ENCODE measurements at places on chromosomes 1 and 21. TPM values are rescaled to one million over a fixed set of nuclear protein-coding genes. Genes with fewer than 3 reads are reported as not detected.

GRCh38 chr1:232732344-232732910 is 72.8 kb upstream of the MAP10 start:
- no peak for DNase-seq
- H3K36me3 ChIP-seq = no peaks in the 10 kb centered on the region
- no peaks in the 10 kb centered on the region for H3K27me3 ChIP-seq
- H3K4me1 ChIP-seq = no peaks in the 10 kb centered on the region
- H3K4me3 ChIP-seq = no peak overlapping the region

- H3K4me3 ChIP-seq = no peak overlapping the region
- H3K36me3 ChIP-seq = no peaks in the 10 kb centered on the region
- no peak for DNase-seq
- H3K27me3 ChIP-seq = no peaks in the 10 kb centered on the region
- no peak overlapping the region for H3K27ac ChIP-seq
- H3K4me1 ChIP-seq = no peaks in the 10 kb centered on the region
Measured at GRCh38 chr1:241045659-241046058, 311.3 kb downstream of the RGS7 start.

DNA sequence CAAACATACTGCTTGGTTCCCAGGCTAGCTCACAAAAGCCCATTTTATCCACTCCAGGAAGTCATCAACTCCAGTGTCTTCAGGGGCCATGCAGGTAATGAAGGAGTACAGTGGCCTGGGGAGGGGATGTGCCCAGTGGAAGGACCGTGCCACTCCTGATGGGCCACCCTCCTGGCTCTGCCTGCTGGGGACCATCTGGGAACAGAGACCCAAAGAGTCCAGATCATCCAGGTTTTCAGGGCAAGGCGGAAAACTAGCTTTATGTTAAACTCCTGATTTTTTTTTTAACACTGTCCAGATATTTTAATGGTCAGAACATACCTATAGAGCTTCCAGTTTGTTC is 75.6 kb downstream of the CD46 start:
- no peak for DNase-seq
- H3K27ac ChIP-seq = peak overlapping the region; percentile 88
- H3K4me3 ChIP-seq = peak overlapping the region; percentile 62
- H3K36me3 ChIP-seq = peaks cover 37% of the 10 kb centered on the region
- H3K27me3 ChIP-seq = no peaks in the 10 kb centered on the region

DNA sequence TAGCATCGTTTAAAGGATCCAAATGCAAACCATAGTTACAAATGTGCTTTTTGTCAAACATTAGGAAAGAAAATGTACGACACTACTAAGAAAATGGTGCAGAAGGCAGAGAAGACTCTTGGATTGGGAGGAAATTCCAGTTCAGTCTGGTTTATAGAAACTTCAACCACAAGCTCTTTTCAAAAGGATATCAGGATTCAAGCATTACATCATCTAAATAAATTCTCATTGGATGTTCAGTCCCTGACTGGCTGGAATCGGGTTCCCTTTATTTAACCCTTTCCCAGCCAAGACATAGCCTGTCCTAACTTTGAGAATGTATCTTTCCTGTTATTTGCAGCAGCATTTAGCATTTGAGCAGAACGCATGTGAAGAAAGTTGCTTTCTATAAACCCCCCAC is 184.6 kb downstream of the LMO4 start:
- H3K27ac ChIP-seq = no peak overlapping the region
- no peaks in the 10 kb centered on the region for H3K27me3 ChIP-seq
- H3K4me3 ChIP-seq = no peak overlapping the region
- no peak for DNase-seq
- no peaks in the 10 kb centered on the region for H3K4me1 ChIP-seq
- no peaks in the 10 kb centered on the region for H3K36me3 ChIP-seq

- H3K27ac ChIP-seq = no peak overlapping the region
- DNase-seq = peak; percentile 8
- H3K27me3 ChIP-seq = no peaks in the 10 kb centered on the region
- H3K4me3 ChIP-seq = no peak overlapping the region
- no peaks in the 10 kb centered on the region for H3K36me3 ChIP-seq
- no peaks in the 10 kb centered on the region for H3K4me1 ChIP-seq
Measured at GRCh38 chr1:168179438-168180147, 831 bp downstream of the TIPRL start.

DNA sequence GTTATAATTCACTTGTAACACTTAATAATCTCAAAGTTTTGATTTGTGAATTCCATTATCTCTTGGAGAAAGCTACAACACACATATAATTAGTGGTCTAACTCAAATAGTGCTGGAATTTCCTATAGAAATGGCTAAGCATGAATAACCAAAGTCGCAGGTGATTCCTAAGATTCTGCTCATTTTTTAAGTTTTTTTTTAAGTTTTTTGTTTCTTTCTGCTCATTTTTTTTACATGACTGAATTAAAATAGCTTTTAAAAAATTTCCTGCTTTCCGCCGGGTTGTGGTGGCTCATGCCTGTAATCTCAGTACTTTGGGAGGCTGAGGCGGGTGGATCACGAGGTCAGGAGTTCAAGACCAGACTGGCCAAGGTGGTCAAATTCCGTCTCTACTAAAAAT is 90.4 kb downstream of the APP start:
- H3K27ac ChIP-seq = no peak overlapping the region
- H3K4me1 ChIP-seq = no peaks in the 10 kb centered on the region
- no peaks in the 10 kb centered on the region for H3K36me3 ChIP-seq
- DNase-seq = no peak
- H3K4me3 ChIP-seq = no peak overlapping the region

DNA sequence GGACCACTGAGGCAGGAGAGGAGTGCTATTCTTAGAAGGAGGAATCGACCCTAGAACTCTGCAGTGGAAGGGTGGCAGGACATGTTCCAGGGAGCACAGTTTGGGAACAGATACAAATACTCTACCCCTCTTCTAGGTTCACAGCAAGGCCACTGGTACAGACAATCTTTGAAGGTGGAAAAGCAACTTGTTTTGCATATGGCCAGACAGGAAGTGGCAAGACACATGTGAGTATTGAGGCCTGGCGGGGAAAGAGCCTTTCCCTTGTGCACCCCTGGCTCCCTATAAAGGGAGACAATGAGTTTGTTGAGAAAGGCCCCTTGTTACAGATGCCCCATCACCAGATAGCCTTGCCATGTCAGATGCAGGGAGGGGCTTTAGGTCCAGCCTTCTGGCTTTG is 17.8 kb downstream of the KIF2C start:
- DNase-seq = no peak
- no peak overlapping the region for H3K4me3 ChIP-seq
- no peak overlapping the region for H3K27ac ChIP-seq
- H3K36me3 ChIP-seq = peaks cover 48% of the 10 kb centered on the region
- H3K4me1 ChIP-seq = no peaks in the 10 kb centered on the region

- no peak overlapping the region for H3K27ac ChIP-seq
- H3K27me3 ChIP-seq = no peaks in the 10 kb centered on the region
Measured at GRCh38 chr1:89627596-89627962, 5.3 kb upstream of the LRRC8C start.

GRCh38 chr1:157993147-157993917 is at the start of gene KIRREL1:
TSS of gene KIRREL1 (plus strand) at chr1:157993645. CDS start at chr1:157993677, 32 bp downstream.
- H3K4me3 ChIP-seq = peak within 1 kb of the TSS; percentile 93
- peak; percentile 57 for DNase-seq
- peaks cover 13% of the 10 kb centered on the region for H3K27me3 ChIP-seq
- H3K36me3 ChIP-seq = peaks cover 33% of the 10 kb centered on the region
- H3K27ac ChIP-seq = peak within 1 kb of the TSS; percentile 97
- peaks cover 36% of the 10 kb centered on the region for H3K4me1 ChIP-seq

DNA sequence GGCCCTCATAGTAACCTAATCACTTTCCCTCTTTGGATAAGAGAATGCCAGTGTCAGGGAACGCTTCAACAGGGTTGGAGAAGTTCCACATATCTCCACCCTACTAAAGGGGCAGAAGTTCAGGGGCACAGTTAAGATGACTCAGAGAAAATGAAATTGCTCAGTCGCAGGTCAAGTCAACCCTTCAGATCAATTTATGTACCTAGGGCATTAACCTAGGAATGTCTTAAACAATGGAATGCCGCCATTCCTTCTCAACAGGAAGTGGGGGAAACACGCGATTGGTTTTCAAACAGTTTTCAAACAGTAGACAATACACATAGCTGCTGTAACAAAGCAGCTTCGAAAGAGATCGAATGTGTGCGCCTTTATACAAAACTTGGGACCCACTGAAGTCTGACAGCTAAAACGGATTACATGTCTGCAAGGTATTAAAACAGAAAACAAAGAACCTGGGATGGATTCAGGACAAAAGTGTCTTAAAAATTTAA is 897 bp downstream of the SLC25A24 start:
- peak overlapping the region; percentile 89 for H3K4me3 ChIP-seq
- H3K36me3 ChIP-seq = peaks cover 42% of the 10 kb centered on the region
- no peaks in the 10 kb centered on the region for H3K27me3 ChIP-seq

- H3K27me3 ChIP-seq = peaks cover 22% of the 10 kb centered on the region
- no peak for DNase-seq
- no peak overlapping the region for H3K27ac ChIP-seq
- H3K4me3 ChIP-seq = no peak overlapping the region
Measured at GRCh38 chr1:236484310-236484971, 39.3 kb upstream of the LGALS8 start.

GRCh38 chr1:39528082-39528481 is 36.6 kb downstream of the BMP8A start:
- H3K4me3 ChIP-seq = no peak overlapping the region
- H3K27ac ChIP-seq = no peak overlapping the region
- no peak for DNase-seq
- no peaks in the 10 kb centered on the region for H3K27me3 ChIP-seq

- H3K27ac ChIP-seq = no peak overlapping the region
- H3K36me3 ChIP-seq = peaks cover 5% of the 10 kb centered on the region
- H3K27me3 ChIP-seq = peaks cover 61% of the 10 kb centered on the region
- no peak overlapping the region for H3K4me3 ChIP-seq
- no peaks in the 10 kb centered on the region for H3K4me1 ChIP-seq
- DNase-seq = no peak
Measured at GRCh38 chr21:44617071-44617501, 5.2 kb downstream of the KRTAP10-8 start.

GRCh38 chr1:81499487-81499886 is 301.2 kb upstream of the ADGRL2 start:
- H3K36me3 ChIP-seq = no peaks in the 10 kb centered on the region
- no peak for DNase-seq
- H3K27ac ChIP-seq = no peak overlapping the region
- H3K4me1 ChIP-seq = no peaks in the 10 kb centered on the region
- no peaks in the 10 kb centered on the region for H3K27me3 ChIP-seq

DNA sequence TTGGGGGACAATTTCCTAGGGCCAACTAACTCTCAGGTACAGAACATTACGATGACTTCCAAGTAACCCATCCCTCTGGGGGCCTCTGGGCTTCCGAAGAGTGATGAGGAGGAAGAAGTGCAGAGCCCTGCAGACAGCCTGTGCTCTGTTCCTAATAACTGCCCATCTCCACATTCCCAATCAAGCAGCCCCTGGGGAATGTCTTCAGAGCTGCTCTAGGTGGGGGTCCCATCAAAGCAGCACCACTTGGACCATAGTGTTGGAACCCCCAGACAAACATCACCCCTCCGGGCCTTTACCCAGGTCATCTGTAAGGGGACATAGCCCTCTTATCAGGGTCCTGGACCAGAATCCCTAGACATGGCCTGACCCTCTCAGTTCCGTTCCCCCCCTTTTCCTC is 357.3 kb downstream of the NPHP4 start:
- no peak overlapping the region for H3K4me3 ChIP-seq
- peaks cover 43% of the 10 kb centered on the region for H3K27me3 ChIP-seq
- H3K27ac ChIP-seq = no peak overlapping the region
- no peaks in the 10 kb centered on the region for H3K4me1 ChIP-seq
- no peak for DNase-seq
- no peaks in the 10 kb centered on the region for H3K36me3 ChIP-seq

GRCh38 chr1:241817956-241818612 is 29.9 kb upstream of the EXO1 start:
- no peaks in the 10 kb centered on the region for H3K36me3 ChIP-seq
- no peak overlapping the region for H3K4me3 ChIP-seq
- H3K27me3 ChIP-seq = no peaks in the 10 kb centered on the region
- no peak for DNase-seq

GRCh38 chr1:202225131-202225530 is 31.5 kb downstream of the LGR6 start:
- no peak overlapping the region for H3K27ac ChIP-seq
- DNase-seq = no peak
- H3K4me3 ChIP-seq = no peak overlapping the region
- no peaks in the 10 kb centered on the region for H3K4me1 ChIP-seq
- no peaks in the 10 kb centered on the region for H3K36me3 ChIP-seq
- H3K27me3 ChIP-seq = peaks cover 100% of the 10 kb centered on the region

- no peaks in the 10 kb centered on the region for H3K4me1 ChIP-seq
- DNase-seq = no peak
- no peaks in the 10 kb centered on the region for H3K36me3 ChIP-seq
Measured at GRCh38 chr1:186244825-186245224, 130.2 kb downstream of the TPR start.

GRCh38 chr1:111417755-111418154 is 9.8 kb downstream of the OVGP1 start:
- peaks cover 19% of the 10 kb centered on the region for H3K4me1 ChIP-seq
- no peak overlapping the region for H3K27ac ChIP-seq
- no peaks in the 10 kb centered on the region for H3K36me3 ChIP-seq
- DNase-seq = no peak
- no peak overlapping the region for H3K4me3 ChIP-seq

- no peak overlapping the region for H3K4me3 ChIP-seq
- DNase-seq = no peak
- H3K4me1 ChIP-seq = peaks cover 54% of the 10 kb centered on the region
- no peak overlapping the region for H3K27ac ChIP-seq
- peaks cover 12% of the 10 kb centered on the region for H3K36me3 ChIP-seq
- H3K27me3 ChIP-seq = no peaks in the 10 kb centered on the region
Measured at GRCh38 chr1:204304067-204304466, 55.7 kb downstream of the PLEKHA6 start.

DNA sequence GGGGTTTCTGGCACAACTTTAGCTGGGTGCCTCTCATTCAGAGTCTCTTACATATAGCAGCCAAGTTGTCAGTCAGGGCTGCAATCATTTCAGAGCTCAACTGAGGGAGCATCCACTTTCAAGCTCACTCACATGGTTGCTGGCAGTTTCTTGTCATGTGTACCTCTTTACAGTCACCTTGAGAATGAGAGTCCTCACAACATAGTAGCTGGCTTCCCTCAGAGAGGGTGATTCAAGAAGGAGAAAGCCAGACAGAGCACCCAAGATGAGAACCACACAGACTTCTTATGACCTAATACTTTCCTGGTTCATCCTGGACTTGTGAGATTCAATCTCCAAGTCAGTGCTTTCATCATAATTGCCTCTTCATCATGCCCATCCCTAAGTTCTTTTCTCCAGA is 57.2 kb downstream of the DPT start:
- H3K27me3 ChIP-seq = no peaks in the 10 kb centered on the region
- no peak overlapping the region for H3K27ac ChIP-seq
- no peaks in the 10 kb centered on the region for H3K36me3 ChIP-seq
- no peaks in the 10 kb centered on the region for H3K4me1 ChIP-seq
- no peak overlapping the region for H3K4me3 ChIP-seq

GJA5 gene
- not detected for total RNA-seq

DPT gene
- not detected for total RNA-seq

FAM229A gene
- total RNA-seq = 7.3 TPM

OR2T35 gene
- not detected for total RNA-seq

TAGLN2 gene
- 708 TPM for total RNA-seq

LIN28A gene
- not detected for total RNA-seq

NADK gene
- total RNA-seq = 103 TPM

SLC9C2 gene
- not detected for total RNA-seq

LAMB3 gene
- total RNA-seq = 331 TPM

JAM2 gene
- not detected for total RNA-seq

CTH gene
- 15.5 TPM for total RNA-seq

VN1R5 gene
- not detected for total RNA-seq

Measured in Calu3 (cell line).